ENCODE measurements at places on chromosomes 7 and 10. TPM values are rescaled to one million over a fixed set of nuclear protein-coding genes. Genes with fewer than 3 reads are reported as not detected.

NPY gene
- total RNA-seq = not detected

NIPSNAP2 gene
- total RNA-seq = 37.5 TPM

MYOF gene
- total RNA-seq = 126 TPM

CABCOCO1 gene
- 0.14 TPM for total RNA-seq

EBLN1 gene
- not detected for total RNA-seq

PURB gene
- 29.3 TPM for total RNA-seq

AKR1C2 gene
- 6.3 TPM for total RNA-seq

RAMP3 gene
- total RNA-seq = not detected

MYL7 gene
- total RNA-seq = 0.44 TPM

FBXL13 gene
- 1.1 TPM for total RNA-seq

FAM241B gene
- total RNA-seq = not detected

HKDC1 gene
- 0.14 TPM for total RNA-seq

USP6NL gene
- total RNA-seq = 21.9 TPM

FAM237B gene
- total RNA-seq = not detected

HTR5A gene
- total RNA-seq = not detected

PCLO gene
- total RNA-seq = under 0.01 TPM

CYP2C18 gene
- total RNA-seq = not detected

CLRN3 gene
- total RNA-seq = not detected
